Fibroblast of upper back skin (primary cell): ENCODE measurements at places on chromosomes 7 and 10.

DNA sequence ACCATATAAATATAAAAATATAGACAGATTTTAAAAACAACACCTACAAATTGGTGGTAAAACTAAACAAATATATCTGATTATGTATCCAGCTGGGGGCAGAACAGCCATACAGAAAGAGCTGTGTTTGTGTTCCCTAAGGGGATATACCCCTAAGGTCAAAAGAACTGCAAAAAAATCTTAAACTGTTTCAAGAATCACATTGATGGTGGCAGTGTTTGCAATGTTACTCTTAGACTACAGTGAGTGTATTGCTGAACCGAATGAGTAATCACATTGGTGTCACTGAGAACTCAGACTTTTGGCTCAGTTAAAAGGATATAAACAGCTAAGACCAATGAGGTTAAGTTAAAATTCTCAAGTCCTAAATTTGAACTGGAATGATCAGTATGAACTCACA, 27.1 kb upstream of the PTPRN2 start:
- peak; percentile 59 for DNase-seq

GRCh38 chr10:124677749-124678556, 66.2 kb downstream of the FAM53B start:
- no peak for DNase-seq

- no peak for DNase-seq
These were observed 12.9 kb downstream of the TTYH3 start for GRCh38 chr7:2644562-2645273.

GRCh38 chr10:6713716-6714115, 133.6 kb upstream of the PRKCQ start:
- peak; percentile 20 for DNase-seq

GRCh38 chr10:122298598-122299301, 27.7 kb downstream of the BTBD16 start:
- DNase-seq, result peak; percentile 79

DNA sequence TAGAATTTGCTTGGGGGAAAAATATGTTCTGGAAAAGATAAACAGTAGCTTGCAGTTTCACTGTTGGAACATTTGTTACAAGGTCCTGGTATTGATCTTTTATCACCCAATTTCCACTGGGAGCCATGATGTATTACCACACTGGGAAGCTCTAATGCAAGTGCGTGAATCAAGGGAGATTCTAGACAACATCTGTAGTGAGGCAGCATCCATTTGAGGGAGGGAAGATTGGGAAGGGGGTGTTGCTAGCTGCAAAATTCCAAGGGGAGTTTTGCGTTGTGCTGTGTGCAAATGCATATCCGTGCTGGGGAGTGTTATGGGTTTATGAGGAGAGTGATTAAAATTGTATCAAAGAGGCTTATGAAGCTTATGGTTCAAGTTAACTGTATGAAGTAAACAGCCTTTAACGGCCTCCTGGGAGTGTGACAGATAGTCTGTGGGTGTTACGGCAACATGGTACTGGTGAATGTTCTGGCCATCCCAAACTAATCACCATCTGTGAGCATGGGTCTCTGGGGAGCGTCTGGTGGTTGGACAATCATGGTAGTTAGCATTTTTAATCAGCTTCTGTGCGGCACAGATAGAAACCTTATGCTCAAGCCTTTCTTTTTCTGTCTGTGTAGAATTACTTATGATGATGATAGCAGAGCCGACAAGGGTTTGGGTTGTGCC, 601.9 kb upstream of the GALNT17 start:
- DNase-seq, result peak; percentile 46

GRCh38 chr7:28291559-28291958, 111.0 kb upstream of the JAZF1 start:
- DNase-seq, result peak; percentile 46

DNA sequence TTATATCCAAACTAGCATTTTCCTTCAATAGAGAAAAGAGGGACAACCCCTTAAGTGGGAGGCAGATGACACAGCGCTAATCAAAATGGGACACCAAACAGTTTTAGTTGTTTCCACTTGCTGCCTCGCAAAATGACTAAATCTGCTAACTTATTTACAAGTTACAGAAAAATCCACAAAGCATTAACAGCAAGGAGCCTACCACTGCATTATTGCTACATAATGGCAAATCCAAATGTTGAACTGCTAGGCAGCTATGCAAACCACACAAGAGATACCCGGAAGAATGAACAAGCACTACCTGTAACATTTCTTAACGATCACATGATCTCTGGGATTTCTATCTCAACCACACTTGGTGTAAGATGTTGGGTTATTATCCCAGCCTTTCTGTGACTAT, 96.7 kb downstream of the SFMBT2 start:
- DNase-seq, result no peak

- no peak for DNase-seq
These were observed 48.1 kb downstream of the NRP1 start for GRCh38 chr10:33286157-33286934.

DNA sequence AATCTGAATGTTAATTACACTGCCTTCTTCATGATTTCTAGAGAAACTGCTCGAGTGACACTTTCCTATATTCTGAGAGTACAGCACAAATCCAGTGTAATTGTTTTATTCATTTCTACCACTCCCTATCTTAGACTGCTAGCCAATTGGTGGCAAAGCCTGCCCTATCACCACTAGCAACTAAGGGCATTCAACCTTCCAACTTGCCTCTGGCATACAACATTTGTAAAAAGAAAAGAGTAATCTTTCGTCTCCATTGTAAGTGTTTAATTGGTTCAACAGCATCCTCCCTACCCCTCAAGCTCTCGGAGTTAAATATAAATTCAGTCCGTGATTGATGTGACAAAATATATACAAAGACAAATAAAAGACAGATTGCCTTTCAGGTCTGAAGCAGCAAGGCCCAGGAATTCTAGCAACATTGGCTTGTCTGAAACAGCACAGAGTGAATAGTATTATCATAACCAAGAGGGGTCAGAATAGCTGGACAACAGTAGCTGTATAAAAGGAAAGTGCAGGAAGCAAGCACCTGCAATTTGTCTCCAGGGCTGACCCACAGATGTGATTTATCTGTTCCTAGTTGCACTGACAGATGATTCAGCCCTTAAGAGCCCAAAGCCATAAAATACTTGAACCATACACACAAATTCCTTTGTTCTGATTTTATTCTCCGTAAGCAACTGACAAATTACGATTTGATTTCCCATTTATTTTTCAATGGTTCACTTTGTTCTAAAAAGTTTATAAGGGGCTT, 47.6 kb upstream of the ANKRD1 start:
- peak; percentile 94 for DNase-seq
